Mesendoderm (in vitro differentiated cells): ENCODE measurements at places on chromosomes 2 and 18.

DNA sequence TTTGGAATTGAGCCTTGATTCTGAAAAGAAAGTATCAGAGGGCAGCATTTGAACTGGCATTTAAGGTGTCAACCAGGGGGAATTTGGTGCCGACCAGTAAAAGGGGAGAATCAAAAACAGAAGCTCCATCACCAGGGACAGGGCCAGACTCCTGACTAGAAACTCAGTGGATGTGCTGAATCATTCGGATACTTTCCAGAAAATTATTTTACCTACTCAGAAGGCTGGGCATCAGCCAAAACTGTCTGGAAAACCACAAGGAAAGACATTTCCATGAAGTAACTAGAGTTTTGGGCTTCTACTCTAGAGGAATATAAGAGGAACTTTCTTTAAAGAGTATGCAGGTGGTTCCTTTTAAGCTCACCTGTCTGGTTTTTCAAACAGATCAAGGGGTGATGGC lies 756.6 kb downstream of the RNF144A start:
- no peak for DNase-seq

DNA sequence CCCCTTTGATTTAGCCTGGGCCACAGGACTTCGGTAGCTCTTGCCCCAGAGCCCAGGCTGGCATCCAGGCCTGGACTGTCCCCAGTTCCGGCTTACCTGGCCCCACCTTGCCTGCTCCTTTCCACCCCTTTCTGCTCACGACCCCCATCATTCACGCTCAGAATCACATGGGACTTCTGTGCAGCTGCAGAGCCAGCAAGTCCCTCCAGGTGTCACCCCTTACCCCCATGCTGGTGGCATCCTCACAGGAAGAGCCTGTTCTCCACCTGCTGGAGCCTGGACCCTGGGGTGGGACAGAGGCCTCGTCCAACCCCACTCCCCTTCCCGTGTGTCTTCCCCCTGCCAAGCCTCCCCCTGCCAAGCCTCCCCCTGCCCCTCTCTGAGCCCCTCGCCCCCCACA lies 7.9 kb upstream of the KCNIP3 start:
- peak; percentile 37 for DNase-seq

DNA sequence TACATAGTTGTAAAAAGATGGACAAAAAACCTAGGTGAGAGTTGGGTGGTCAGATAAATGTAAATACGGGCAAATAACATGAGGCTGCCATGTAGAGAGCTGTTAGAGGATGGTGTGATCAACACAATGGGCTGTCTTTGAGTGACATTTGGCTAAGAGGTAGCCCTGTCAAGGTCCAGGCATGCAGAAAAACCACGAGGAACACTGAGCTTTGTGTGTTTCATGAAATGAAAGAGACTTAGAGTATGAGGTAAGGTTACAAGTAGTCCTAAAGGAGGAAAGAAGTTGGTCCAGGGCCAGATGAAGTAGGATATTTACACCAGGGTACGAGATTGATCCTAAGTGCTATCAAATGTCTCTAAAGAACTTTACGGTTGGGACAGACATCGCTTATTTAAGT lies 160.9 kb downstream of the RDH14 start:
- DNase-seq = no peak

- DNase-seq = peak; percentile 77
Observed at GRCh38 chr2:114128725-114129124, 238.8 kb downstream of the ACTR3 start.

DNA sequence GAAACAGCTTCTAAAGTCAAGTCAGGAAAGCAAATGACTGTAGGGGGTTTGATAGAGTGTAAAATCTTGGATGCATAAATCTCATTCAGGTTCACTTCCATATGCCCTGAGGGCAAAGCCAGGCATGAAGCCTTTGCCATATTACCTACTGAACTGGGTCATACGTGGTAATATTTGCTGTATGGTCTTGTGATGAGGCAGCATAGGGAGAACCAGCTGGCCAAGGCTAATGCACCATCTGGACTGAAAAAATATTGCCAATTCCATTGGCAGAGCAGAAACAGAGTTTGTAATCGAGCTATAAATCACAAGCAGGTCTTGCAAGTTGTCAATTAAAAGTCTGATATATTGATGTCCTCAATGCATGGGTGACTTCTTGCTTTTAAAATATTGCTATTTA lies 243.8 kb downstream of the ERBB4 start:
- DNase-seq = no peak

GRCh38 chr2:75497256-75497655 lies 63.5 kb downstream of the EVA1A start:
- no peak for DNase-seq

- no peak for DNase-seq
Observed at GRCh38 chr2:138491495-138491862, 10.1 kb upstream of the SPOPL start.

DNA sequence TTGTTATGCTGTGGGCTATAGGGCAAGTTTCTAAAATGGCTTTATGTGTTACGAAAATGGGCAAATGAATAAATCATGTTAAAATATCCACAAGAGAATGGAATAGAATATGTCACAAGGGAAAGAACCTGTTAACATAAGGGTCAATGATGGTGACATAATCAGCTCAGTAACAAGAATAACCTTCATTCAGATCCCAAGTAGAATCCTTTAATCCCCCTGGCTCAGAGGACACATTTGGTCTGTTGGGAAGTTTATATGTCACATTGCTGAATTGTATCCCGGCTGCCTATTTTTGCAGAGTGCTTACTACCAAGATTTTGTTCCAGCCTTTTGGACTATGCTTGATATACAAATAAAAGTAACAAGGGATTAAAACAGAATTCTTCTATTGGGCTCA lies 13.1 kb upstream of the LGALSL start:
- no peak for DNase-seq

GRCh38 chr2:196914867-196915460 lies 11.5 kb downstream of the PGAP1 start:
- no peak for DNase-seq

GRCh38 chr2:239376351-239376750 lies 24.5 kb downstream of the HDAC4 start:
- DNase-seq = no peak

DNA sequence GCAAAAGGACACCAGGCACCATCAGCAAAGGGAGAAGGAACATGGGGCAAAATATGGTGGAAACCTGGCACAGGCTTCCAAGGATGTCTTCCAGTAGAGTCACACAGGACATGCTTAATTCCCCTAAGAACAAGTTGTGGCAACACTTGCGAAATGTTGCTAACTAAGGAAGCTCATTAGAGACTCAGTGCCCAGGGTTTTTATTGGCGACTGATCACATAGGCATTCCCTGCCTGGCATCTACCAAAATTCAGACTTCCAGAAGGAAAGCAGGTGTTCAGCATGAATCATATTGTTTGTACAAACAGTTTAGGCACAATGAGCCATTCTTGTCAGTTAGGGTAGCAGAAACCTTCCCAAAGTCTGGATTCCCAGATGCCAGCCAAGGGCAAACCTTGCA lies 25.7 kb downstream of the SLC4A1AP start:
- DNase-seq = no peak

- DNase-seq = peak; percentile 70
Observed at GRCh38 chr18:44098551-44099098, 582.1 kb upstream of the SETBP1 start.

GRCh38 chr18:28045176-28045810 lies 131.6 kb downstream of the CDH2 start:
- peak; percentile 55 for DNase-seq
